ENCODE measurements at places on chromosomes 7 and 10.

DNA sequence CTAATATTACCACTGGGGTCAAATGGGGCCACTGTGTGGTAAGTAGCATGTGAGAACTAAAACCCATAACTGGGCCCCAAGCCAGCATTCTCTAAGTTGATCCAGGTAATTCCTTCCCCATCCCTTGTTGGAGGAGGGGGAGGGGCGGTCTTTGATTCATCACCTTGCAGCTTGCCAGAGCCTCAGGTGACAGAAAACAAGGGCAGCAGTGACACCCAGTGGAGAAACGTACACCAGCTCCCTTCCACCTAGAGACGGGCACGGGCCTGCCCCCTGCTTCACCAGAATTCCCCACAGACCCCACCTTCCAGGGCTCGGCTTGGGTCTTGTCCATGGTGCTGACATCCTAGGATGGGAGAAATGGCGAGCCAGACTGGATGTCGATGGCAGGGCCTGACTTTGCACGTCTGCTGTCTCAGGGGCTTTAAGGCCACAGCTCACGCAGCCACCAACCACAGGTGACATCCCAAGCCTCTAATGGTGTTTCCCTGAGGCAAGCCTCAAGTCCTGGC, 102.0 kb downstream of the STRA8 start:
- DNase-seq: peak; percentile 69

DNA sequence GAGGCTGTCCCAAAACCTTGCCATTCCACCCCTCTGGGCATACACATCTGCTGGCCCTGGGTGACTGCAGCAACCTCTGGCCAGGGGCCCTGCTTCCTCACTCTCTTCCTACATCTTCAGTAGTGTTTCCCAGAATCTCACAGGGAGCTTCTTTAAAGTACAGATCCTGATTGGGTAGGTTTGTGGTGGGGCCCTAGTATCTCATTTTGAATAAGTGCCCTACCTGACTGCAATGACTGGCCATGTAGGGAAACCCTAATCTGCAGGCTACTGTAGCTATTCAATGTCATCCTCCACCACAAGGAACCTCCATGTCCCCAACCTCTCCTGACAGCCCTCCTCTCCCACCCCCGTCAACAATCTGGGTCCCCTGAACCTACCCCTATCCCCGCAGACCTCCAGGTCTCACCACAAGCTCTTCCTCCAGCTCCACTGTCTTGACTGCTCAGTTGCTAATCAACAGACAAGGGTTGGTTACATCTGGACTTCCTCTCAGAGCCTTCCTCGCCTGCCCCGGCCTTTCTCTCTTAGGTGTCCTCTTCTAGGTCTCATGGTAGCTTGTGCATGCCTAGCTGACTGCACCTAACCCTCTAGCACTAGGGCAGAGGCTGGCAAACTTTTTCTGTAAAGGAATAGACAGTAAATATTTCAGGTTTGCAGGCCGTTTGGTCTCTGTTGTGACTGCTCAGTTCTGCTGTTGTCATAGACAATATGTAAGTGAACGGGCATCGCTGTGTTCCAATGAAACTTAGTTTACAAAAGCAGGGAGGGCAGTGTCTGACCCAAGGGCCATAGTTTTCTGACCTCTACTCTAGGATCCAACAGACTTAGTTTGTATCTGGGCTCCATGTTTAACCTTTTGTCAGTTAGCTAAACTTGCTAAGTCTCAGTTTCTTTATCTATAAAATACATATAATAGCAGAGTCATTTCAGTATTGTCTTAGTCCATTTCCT, 121.1 kb downstream of the AOAH start:
- no peak for DNase-seq

DNA sequence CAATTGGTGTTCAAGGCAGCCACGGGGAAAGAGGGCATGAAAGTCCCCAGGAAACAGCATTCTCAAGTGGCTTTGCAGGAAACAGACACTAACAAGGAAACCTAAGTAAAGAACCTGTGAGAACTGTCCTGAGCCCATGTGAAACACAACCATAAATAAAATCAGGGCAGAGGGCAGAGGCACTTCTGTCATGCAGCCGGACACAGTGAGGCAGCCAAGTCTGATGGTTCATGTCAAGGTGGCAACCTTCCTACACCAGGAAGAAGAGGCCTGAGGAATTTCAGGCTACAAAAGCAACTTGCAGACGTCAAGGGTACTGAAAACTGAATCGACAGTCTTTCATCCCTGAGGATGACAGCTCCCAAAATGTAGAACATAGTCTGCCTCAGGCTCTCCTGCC, 458.2 kb upstream of the NPVF start:
- DNase-seq: no peak

- DNase-seq: no peak
These were observed 358.2 kb upstream of the NPVF start for GRCh38 chr7:25586513-25586912.

DNA sequence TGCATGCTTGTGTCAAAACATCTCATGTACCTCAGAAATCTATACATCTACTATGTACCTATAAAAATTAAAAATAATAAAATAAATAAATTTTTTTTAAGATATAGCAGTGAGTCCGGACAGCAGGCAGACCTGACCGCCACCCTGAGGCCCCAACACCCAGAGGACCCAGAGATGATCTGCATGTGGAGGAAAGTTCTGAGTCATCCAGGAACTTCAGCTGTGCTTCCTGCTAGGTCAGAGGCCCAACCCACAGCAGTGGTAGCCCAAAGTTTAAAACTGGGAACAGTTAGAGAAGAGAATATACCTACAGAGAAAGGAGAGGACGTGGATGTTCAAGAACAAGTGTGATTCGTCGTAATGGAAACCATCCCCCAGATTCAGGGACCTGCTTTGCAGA, 683.7 kb upstream of the NRP1 start:
- DNase-seq: no peak

DNA sequence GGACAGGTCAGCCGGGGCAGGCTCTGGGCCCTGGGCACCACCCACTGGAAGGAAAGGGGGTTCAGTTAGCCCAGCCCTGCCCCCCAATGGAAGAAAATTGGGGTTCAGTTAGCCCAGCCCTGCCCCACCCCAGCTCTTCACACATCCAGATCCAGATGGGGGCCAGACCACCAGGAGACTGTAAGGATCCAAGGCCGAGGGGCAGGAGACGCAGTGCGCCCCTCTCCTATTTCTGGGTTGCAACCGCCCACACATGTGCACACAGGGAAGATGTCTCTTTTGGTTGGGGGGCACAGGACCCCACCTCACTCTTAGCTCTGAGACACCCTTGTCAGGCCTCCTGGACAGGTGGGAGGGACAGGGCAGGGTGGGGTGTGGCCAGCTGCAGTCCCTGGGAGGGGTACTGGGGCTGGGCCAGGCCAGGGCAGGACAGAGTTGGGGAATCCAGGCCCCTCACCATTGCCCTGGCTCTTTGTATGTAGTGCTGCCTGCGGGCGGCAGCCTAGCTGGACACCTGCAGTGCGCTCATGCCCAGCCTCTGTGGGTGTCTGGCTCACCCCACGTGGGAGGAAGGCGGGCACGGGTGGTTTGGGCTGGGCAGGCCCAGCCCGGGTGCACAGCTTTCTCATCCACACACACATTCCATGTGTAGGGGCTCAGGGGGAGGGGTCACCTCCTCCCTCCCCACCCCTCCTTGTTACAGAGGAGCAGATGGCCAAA, 141.2 kb downstream of the LHPP start:
- DNase-seq: no peak

- no peak for DNase-seq
These were observed 14.3 kb upstream of the ARHGAP12 start for GRCh38 chr10:31942892-31943291.

- peak; percentile 42 for DNase-seq
These were observed 863 bp downstream of the ST8SIA6 start for GRCh38 chr10:17453373-17454091.

GRCh38 chr7:100170101-100170897, 1.9 kb upstream of the GAL3ST4 start:
- DNase-seq: no peak

DNA sequence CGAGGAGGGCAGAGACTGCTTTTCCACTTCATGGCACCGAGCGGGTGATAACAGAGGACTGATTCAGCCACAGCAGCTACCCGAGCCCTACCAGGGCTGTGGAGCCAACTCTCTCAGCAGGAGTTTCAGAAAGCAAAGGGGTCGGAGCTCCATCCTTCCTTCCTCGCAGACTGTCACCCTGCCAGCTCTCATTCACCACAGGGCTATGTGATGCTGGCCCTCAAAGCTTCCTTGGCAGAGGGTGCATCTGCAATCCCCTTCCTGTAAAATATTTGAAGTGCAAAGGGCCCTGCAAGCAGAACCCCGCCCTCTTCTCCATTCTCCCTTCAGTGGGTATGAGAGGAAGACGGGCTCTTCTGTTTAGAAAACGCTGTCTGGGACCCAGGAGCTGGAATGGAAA, 105.3 kb upstream of the LYZL2 start:
- no peak for DNase-seq

DNA sequence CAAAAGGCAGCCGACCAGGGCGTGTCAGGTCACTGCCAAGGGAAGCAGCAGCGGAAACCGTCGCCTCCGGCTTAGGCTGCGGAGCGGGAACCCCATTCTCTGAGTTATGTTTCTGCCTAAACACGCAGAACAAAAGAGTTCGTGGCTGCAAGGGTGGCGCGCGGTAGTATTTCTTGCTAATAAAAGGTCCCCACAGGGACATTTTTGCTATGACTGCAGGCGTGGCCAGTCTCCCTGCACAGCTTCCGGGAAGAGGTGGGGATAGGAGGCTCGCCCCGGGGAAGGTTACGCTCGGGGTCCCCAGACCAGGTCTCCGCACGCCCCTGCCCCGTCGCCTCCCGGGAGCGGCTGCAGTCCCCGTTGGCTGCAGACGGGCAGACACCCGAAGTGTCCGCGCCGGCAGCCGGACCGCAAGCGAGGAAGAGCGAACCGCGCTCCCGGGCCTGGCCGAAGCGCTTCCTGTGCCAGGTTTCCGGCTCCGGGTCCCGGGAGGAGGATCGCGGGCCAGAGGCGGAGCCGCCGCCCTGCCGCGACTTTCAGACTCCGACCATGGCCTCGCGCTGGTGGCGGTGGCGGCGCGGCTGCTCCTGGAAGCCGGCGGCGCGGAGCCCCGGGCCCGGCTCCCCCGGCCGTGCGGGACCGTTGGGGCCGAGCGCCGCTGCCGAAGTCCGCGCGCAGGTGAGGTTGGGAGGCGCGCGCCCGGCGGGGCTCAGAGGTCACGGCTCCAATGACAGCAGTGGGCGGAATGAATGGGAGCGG, at the start of gene PDSS1:
Gene PDSS1 (plus strand): TSS at position 539 of the 759 bp plus-strand sequence. CDS start 11 bp downstream, at position 550.
- peak; percentile 76 for DNase-seq

DNA sequence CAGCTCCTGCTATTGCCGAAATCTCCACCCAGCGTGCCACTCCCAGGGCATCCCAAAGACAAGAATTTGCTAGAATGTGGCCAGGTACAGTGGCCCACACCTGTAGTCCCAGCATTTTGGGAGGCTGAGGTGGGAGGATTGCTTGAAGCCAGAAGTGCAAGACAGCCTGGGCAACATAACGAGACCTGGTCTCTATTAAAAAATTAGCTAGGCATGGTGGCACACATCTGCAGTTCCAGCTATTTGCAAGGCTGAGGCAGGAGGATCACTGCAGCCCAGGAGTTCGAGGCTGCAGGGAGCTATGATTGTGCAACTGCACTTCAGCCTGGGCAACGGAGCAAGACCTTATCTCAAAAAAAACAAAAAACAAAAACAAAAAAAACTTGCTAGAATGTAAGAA, 73.3 kb upstream of the LYZL2 start:
- no peak for DNase-seq

DNA sequence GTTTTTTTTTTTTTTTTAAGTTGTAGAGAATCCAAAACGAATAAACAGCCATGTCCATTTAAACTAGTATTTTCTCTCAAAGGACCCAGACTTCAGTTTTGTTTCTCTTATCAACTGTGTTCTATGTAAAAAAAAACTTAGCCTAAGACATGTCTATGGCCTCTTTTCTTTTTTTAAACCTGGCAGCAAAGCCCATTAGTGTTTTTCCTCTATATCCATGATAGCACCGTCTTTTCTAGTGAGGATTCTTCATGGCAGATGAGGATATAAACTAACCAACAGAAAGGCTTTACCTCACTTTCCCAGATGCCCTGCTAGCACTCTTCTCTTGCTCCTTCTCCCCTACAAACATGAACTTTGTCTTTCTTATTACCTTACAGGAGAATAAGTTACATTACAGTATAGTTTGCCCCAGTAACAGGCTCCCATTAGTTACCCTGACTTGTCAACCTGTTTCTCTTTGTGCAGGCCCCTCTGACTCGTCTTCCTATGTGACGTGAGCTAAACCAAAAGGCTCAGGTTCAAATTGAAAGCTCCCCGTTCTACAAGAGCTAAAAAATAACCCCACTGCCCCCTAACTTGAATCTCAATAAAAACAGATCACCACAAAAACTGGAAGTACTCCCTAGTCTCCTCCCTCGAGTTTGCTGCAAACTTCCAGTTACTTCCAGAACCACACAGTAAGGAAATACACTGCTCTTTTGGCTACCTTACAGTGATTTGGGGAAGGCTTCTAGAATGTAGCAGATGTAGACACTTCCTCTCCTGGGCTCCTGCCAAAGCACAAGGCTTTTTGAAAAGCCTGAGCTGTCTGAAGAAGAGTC, 20.1 kb downstream of the P4HA1 start:
- DNase-seq: no peak

GRCh38 chr7:157158400-157158799, 19.7 kb downstream of the UBE3C start:
- DNase-seq: no peak

DNA sequence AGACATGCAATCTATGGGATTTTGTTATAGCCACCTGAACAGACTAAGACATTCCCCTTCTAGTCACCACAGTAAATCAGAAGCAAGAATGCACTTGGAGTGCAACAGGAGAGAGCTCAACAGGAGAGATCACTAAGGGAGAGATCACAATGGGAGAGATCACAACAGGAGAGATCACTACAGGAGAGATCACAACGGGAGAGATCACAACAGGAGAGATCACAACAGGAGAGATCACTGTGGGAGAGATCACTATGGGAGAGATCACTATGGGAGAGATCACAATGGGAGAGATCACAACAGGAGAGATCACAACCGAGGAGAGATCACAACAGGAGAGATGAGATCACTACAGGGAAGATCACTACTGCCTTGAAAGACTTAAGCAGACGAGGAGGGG, 238.5 kb upstream of the PITRM1 start:
- no peak for DNase-seq

DNA sequence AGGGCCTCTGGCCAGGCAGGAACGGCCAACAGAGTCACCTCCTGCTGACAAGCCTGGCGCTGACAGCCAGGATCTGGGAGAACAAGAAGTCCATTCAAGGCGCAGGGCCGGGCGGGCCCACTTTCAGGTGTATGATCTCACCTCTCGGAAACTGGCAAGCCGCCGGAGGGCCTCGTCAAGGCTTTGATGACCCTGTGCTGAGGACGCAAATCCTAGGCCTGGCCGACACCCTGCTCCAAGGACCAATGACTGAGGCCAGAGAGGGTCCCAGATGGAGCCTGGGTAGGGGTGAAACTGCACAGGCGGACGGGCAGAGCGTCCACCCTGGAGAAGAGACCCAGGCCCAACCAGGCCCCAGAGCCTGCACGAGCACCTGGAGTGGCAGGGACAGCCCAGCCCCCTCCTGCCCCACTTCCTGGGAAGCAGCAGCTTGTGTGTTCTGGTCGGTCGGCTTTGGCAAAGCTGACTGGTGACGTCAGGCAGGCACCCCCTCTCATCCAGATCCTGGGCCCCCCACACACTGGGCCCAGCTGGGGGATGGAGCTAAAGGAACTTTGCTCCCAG, 30.6 kb downstream of the MYL10 start:
- no peak for DNase-seq
